SK-N-SH treated with all-trans-retinoic acid at 6 μM for 48 hours (cell line): ENCODE measurements at places on chromosomes 7 and 10.

GRCh38 chr10:78259391-78259790, 225.7 kb downstream of the RPS24 start:
- ATAC-seq, result no peak

DNA sequence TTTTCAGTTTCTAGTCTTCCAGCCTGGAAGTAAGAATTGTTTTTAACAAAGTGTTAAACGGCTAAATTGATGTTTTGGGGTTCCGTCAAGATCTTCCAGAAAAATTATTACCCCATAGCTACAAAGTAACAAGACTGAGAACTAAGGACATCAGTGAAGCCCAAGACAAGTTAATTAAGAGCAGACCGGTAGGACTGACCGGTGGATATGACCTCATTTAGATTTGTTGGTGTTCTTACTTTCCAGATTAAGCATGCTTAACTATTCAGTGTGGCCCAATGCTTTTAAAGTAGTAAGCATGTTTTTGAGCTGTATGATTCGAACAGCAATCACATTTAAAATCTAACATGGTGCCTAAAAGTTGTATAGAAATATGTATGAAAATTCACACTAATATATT, 73.1 kb upstream of the RPA3 start:
- no peak for ATAC-seq

- no peak for ATAC-seq
Observed at GRCh38 chr7:32047801-32048200, 22.4 kb downstream of the PDE1C start.

- ATAC-seq, result no peak
Observed at GRCh38 chr7:106644999-106645398, 16.0 kb downstream of the CCDC71L start.

- ATAC-seq, result no peak
Observed at GRCh38 chr10:132392811-132393694, 3.9 kb upstream of the PWWP2B start.
